ENCODE measurements at places on chromosomes 2 and 18.

DNA sequence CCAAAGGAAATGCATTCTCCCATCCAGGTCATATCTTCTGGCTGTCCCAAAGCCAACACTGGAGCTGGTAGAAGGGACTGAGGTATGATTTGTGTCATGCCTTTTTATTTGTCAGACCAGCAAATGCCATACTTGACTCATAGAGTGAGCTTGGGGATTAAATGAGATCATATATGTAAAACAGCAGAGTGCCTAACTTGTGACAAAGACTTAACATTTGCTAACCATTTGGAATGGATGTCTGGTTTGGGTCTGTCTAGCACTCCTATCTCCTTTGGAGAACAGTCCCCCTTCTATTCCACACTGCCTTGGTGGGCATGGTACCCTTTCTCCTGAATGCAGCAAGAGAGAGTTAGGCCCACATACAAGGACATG lies 128.5 kb upstream of the LGALSL start:
- no peak for DNase-seq

DNA sequence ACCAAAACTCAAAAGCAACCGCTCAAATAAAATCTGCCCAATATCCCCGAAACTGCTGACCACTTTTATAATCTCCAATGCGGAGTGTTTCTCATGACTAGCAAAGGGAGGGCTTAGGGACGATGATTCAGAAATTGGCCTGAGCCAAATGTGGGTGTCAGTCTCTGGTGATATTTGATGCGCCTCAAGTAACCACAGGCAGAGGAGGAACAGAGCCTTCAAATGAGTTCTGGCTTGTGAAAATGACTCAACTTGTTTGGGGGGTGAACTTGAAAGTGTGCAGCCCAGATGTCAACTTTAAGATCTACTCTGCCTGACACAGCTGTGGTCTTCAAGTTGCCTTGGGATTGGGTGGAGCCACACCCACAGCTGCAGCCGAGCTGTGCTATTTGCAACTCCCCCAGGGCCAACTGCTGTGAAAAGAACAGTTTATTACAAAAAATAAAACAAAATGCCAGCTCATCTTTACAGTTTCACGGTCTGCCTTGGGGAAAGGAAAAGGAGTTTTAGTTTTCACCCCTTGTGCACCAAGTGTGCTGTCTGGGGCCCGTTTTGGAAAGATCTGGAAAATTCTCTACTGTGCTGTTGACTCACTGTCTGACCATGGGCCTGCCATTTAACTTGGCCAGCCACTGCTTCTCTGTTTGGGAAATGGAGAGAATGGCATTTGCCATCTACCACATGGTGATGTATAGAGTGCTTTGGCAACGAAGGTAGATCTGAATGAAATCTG lies 222.1 kb downstream of the MTX2 start:
- peak; percentile 30 for DNase-seq

DNA sequence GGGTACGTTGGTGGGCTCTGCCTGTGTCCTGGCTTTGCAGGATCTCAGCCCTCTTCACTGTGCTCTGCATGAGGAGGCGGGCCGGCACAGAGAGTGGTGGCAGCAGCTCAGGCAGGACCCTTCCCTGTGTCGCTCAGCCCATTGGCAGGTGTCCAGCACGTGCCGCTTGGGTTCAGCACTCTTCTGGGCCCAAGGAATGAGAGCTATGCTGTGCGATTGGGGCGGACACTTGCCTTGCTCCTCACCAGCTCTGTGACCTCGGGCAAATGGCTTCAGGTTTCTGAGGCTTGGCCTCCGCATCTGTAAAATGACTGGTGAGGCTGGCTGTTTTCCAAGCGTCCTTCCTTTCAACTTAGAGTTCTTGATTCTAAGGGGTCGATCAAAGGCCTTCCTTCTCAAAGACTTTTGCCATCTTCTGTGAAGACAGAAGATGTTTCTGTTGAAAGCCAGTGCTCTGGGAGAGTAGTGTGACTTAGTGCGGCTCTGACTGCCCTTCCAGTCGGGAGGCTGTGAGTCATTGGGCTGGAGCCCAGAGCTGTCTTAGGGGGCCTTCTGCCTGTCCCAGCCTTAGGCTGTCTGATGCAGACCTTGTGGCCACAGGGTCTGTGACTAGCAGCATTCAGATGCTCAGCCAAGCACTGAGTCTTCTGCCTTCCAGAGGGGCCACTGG lies 35.6 kb downstream of the GLI2 start:
- DNase-seq = no peak

DNA sequence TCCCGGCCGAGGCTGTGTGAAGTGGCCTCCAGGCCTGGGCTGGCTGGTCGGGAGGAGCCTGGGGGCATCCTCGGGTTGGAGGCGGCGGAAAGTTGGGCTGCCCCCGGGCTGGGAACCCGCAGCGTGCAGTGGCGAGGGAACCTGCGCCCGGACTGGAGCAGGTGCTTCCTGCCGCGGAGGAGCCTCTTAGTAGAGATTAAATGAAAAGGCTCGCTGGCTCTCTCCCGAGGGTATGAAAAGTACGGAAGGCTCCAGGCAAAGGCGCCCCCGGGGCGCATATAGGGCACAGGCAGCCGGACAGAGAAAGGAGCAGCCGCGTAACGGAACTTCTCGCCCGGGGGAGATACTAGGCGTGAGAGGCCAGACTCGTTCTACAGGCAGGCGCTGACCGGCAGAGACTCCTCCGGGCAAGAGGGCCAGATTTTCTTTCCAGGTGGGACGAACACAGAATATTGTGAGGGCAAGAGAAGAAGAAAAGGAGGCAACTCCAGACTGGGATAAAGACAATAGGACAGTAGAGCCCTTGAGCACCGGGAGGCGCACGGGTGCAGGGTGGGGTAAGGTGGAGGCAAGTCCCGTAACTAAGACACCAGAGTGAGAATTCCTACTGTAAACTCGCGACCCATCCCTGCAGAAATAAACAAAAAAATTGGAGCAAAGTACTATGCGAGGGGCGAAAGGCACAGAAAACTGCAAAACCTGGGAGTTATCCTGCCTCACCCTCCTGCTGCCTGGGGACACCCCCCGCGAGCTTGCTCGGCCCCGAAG lies 816 bp downstream of the CDH2 start:
- peak; percentile 87 for DNase-seq

GRCh38 chr2:149735237-149735958 lies 147.8 kb upstream of the MMADHC start:
- no peak for DNase-seq
